Hematopoietic multipotent progenitor cell treated with erythropoietin and hydrocortisone succinate and interleukin-3 and kit ligand, for 6 days (in vitro differentiated cells): ENCODE measurements at places on chromosomes 6 and 20.
A peak's percentile ranks its signal among the peaks of the same experiment; 100 is the strongest.

DNA sequence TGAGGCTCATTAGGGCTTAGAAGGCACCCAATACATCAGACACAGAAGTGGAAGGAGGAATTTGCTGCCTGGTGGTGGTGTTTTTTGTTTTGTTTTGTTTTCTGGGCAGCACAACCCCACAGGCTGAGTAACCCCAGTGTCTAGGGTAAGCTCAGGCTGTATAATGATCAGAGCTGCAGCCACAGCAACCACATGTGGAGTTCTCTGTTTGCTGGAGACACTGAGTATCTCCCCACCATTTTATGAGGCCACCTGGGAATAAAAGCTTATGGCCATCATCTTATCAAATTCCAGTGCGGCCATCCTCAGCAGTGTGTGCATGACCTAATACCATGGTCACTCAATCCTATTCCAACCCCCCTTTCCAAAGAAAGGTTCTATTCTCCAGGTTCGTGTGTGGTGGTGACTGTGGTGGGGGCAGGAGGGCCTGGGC is 3.4 kb upstream of the DLL1 start:
- DNase-seq: no peak

DNA sequence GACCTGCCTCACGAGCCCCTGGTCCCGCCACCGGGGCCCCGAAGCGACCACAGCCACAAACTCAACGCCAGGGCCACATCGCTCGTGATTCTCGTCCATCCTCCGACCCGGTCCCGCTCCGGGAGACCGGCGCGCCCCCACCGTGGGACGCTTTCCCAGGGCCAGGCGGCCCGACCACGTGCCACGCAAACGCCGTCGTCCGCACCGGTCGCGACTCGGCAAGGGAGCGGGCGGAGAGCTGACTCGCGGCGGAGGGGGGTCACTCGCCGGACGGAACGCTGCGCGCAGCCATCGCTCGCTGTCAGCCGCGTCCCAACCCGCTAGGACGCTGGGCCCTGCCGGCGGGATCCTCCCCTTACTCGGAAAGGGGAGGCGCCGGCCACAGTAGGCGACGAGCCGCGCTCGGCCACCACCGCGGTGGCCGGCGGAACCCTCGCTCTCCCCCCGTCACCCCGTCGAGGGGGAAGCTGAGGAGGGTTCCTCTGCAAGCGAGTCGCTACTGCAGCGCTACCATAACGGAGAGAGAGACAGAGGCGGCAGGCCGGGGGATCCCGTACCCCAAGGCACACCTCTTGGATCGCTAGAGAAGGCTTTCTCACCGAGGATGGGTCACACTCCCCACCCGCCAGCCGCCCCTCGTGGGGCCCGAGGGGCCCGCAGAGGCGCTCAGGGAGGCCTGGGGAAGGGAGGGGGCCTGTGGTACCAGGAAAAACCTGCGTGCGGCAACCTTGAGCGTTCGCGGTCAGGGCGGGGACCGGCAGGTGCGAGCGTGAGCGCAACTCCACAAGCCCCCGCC is 511.8 kb upstream of the ZNF337 start:
- DNase-seq: no peak

DNA sequence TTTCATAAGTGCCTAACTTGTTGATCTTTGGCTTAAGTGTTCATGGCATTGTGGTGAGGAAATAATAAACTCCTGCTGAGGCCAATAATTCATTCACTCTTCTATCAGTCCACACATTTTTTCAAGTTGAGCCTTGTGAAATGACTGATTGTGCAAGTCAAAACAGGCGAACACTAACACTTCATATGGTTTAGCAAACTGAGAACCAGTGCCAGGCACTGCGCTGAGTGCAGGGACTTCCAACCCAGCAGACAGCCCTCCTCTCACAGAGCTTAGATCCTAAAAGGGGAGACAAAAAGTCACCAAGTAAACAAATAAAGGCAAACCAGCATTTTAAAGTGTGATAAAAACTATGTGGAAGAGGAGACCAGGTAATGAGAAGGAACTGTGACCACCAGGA is 435.0 kb downstream of the PTPRT start:
- no peak for DNase-seq

DNA sequence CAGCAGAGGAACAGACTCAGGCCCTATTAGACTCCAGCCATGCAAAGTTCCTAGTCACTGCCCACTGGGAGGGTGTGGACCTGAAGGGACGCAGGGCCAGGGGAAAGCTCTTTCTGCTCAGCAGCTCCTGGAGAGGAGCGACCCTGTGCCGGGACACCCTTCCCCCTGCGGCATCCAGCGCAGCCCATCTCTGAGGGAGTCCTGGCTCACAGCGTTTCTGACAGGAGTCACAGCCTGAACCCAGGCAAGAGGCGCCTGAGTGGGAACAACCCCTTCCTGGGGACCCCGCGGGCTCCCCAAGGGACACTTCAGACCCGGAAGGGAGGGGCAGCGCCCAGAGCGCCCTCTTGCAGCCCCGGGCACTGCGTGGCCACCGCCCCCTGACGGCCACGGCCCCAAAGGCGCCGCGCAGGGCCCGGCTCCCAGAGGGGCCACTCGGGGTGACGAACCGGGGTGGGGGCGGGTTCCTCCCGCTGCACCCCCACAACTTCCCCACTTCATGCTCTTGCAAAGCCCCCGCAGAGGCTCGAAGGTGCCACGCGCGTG is 862 bp downstream of the UCKL1 start:
- peak; percentile 49 for DNase-seq

DNA sequence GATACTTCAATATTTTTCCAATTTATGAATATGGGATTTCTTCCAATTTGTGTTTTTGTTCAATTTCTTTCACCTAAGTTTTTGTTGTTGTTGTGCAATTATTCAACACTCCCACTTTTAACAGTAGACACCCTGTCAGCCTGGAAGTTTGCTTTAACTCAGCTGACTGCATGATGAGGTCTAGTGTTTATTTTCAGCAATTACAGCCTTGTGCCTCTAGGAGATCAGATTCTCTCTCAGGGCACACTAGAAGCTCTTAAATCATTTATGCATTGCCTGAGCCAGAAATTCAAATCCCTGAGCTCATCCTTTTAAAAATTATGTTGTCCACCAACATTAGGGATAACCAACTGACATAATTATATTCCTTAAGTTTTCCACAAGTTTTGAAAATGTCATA is 85.7 kb downstream of the MRAP2 start:
- DNase-seq: peak; percentile 21

GRCh38 chr20:63238514-63239125 is 2.9 kb downstream of the BIRC7 start:
- DNase-seq: peak; percentile 40

- no peak for DNase-seq
These were observed 92.1 kb downstream of the EPB41L2 start for GRCh38 chr6:130970839-130971410.
